Muscle of back (tissue), 13 donors: ENCODE measurements at places on chromosomes 13 and 19. TPM values are rescaled to one million over a fixed set of nuclear protein-coding genes. Genes with fewer than 3 reads are reported as not detected.
A peak's percentile ranks its signal among the peaks of the same experiment; 100 is the strongest.

DNA sequence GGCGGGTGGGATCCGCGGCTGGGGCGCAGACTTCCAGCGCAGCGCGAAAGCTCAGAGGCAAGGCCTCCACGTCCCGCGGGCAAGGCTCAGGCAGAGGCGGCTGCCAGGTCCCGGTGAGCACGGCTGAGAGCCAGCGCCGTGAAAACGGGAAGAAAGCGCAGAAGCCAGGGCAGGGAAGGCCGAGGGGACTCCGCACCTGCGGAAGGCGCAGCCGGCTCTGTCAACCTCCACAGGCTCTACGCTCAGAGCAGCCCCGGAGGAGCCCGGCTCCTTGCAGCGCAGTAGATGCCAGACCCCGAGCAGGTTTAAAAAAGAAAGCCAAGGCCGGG, 131.0 kb downstream of the RNF17 start:
- DNase-seq: no peak

DNA sequence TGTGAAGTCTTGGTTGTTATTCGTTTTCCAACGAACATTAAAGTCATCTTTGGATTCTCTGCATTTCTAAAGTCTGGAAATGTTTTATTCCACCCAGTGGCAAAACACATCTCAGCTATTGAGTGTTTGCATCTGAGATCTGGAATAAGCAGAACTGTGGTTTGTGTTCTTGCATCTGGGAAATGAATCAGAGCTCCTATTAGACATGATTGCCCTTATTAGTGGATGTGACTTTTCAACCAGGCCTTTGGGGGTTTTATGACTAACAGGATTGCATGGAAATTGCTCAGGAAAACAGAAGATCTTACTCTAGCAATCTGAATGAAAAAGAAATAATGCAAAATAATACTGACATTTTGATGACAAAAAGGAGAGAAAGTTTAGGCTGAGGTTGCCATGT, 488.8 kb downstream of the IRS2 start:
- DNase-seq: no peak

The ECSIT gene
- 36.3 TPM for polyA plus RNA-seq

GRCh38 chr13:113565526-113566226, 18.9 kb upstream of the TFDP1 start:
- no peak for DNase-seq

GRCh38 chr19:38284422-38284821, 19.6 kb upstream of the C19orf33 start:
- DNase-seq: no peak

The THSD8 gene
- polyA plus RNA-seq: 1.3 TPM

GRCh38 chr13:48456546-48456945, 43.6 kb upstream of the LPAR6 start:
- no peak for DNase-seq

DNA sequence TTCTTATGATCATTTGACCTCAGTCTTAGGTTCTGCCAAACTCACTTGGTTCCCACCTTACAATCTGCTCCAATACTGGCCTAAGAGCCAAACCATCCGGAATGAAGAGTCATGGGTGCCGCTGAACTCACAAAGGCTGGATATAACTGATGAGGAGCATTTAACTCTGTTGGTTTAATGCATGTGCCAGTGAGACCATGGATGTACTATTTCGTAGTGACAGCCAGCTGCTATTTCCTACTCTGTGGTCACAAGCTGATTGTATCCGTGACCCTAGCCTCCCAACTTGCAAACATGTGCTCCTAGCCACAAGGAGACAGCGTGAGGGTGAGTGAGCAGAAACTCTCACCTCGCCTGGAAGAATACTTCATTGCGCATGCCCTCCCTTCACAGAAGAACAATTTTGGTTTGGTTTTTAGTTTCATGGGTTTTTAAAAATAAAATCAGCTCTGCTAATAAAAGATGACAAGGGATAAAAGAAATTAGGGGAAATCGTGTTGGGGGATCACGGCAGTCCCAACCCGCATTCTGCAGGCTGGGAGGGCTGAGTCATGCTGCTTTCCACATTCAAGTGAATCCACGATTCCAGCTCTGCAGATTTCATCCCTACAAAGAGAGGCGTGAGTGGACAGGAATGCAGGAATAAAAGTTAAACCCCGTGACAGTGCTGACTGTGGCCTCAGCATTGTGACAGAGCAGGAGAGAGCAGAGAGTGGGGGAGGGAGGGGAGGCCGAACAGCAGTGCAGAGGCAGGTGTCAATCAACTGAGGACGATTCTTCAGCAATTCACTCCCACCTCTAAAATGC, 66.8 kb upstream of the RAP2A start:
- peak; percentile 29 for DNase-seq

DNA sequence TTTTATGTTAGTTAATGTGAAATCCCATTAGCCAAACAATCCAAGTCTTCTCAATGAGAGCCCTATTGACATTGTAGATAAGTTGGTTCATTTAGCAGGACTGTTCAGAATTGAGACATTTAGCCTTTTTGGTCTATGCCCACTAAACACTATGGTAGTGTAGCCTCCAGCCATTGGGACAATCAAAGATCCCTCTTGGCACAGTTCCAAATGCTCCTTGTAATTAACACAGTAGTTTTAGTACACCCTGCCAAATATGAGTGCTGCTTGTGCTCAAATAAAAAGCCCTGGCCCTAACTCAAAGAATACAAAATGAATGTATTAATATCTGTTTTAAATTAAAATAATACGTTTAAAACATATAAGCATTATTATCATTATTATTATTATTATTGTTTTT, 15.4 kb upstream of the FAM216B start:
- no peak for DNase-seq

GRCh38 chr19:47445937-47446402, 25.7 kb downstream of the SLC8A2 start:
- no peak for DNase-seq

- no peak for DNase-seq
Observed at GRCh38 chr13:27535546-27535945, 84.8 kb downstream of the LNX2 start.

The ATP4A gene
- polyA plus RNA-seq: not detected

DNA sequence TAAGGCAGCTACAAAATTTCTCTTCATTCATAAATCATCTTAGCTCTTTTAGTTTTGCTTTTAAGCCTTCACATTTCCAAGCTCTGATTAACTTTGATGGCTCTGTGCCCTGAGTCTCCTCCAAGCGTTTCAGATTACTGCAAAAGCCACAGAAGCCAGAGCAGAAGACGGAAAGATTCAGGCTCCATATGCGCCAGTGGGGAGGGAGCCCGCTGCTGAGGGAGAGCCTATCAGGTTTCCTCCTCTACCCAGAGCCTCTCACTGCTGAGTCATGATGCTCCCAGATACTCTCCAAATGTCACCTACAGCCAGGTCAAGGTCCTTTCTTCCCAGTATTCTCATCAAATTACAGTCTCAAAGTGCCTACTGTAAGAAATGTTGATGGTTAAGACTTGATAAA, 193.6 kb downstream of the RAP2A start:
- DNase-seq: peak; percentile 91

DNA sequence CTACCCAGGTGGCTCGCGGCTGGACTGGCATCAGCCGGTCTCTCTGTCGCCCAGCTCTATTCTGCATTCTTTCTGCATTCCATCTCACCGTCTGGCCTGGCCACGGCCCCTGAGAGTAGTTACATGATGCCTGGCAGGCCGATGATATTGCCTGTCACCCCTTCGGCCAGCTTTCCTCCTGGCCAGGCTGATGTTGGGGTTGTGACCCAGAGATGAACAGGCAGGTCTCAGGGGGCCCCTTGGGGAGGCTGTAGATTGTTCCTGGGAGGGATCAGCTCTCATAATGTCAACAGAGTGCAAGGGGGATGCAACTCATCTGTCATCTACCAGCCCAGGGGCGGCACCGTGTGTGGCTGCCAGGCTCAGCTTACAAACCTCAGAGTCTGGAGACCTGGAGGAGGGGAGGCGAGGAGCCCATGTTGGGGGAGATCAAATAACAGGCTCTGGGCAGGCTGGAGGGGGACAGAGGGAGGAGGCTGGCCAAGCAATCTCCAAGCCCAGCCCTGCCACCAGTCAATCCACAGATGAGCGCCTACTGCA, 13.6 kb upstream of the FBXO17 start:
- peak; percentile 59 for DNase-seq

DNA sequence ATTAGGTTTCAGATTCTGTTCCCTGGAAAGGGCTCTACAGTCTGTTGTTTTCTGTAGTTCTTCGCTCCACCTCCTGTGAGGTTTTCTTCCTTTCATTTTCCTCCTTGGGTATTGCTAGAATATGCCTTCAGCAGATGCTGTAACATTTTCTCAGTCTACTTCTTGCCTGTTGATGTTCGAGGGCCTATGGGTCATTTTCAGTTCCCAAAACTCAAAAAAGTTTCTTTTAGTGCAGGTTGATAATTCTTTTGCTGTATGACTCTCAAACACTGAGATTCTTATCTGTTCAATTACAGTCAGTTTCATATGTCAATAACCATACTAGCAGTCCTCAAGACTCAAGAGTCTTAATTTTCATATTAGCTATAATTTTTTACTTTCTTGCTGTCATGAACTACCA, 268.3 kb downstream of the RFC3 start:
- no peak for DNase-seq

DNA sequence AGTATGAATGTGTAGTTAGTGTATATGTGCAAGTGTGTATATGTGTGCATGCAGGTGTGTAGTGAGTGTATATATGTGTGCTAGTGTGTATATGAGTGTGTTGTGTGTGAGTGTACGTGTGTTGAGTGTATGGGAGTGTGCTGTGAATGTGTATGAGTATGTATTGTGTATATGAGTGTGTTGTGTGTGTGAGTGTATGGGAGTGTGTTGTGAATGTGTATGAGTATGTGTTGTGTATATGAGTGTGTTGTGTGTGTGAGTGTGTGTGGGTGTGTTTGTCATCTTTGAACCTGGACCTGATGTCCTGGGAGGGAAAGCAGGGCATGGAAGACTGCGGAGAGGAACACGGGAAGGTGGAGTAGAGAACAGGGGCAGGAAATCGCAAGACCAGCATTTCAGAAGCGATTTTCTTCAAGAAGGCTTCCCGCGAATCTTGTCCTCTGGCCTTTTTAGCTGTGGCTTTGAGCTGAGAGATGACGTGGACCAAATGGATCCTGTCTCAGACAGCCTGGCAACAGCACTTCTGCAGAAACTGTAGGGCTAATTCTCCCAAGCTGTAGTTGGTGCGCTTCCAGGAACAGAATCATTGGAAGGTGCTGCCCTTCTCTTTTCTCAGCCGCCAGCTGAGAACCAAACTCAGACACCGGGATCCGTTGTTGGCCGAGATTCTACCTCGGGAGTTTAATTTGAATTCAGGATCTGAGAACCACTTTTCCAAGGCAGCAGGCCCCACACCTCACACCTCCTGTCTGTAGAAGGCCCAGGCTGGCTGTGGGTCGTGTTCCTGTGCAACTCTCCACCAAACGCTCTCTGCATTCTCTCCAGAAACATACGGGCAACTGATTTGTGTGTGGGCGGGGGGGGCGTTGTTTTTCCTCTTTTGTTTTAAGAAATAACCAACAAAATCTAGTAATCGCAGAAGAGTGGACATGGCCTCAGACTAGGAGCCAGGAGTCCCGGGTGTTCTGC, 94.7 kb upstream of the RAP2A start:
- peak; percentile 63 for DNase-seq

DNA sequence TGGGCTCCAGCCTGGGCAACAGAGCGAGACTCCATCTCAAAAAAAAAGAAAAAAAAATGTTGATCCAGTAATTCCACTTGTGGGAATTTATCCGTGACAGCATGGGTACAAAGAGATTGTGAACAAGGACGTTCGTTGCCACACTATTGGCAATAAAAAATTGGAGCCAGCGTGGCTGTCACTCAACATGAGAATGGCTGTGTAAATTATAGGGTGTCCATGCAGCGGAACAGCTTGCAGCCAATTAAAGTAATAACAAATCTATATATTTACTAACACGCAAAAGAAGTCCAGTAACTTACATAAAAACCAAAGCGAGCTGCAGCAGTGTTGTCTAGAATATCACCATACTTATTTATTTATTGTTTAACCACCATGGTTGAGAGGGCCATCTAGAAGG, 19.3 kb downstream of the DPF1 start:
- DNase-seq: no peak

DNA sequence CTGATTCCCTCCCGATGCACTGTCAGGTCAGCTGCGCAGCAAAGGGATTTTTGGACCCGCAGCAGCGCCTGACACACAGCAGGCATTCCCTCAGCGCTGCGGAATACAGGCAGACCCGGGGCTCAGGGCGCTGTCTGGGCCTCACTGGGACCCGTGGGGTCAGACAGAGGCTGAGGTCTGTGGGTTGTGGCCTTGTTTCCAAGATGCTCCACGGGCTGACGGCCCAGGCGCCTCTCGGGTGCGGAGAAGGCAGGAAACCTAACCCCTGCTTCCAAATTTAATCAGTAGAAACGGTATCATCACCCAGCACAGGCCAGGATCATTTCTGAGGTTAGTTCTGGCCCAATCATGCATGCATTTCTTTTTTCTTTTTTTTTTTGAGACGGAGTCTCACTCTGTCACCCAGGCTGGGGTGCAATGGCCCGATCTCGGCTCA, 686 bp upstream of the RNF126 start:
- DNase-seq: no peak

- DNase-seq: no peak
Observed at GRCh38 chr13:94417294-94417693, 62.2 kb downstream of the DCT start.

The TLE6 gene
- 0.51 TPM for polyA plus RNA-seq

The SLC25A41 gene
- polyA plus RNA-seq: 0.76 TPM

GRCh38 chr13:109131698-109132257, 502.4 kb downstream of the MYO16 start:
- peak; percentile 43 for DNase-seq

The SLC10A2 gene
- not detected for polyA plus RNA-seq

GRCh38 chr13:35858665-35859064, 272.5 kb downstream of the DCLK1 start:
- DNase-seq: no peak

The SLAIN1 gene
- polyA plus RNA-seq: 5.7 TPM

GRCh38 chr19:41264581-41265394, 616 bp downstream of the HNRNPUL1 start:
- peak; percentile 63 for DNase-seq
